ENCODE measurements at places on chromosomes 2 and 18. TPM values are rescaled to one million over a fixed set of nuclear protein-coding genes. Genes with fewer than 3 reads are reported as not detected.

- DNase-seq, result no peak
Observed at GRCh38 chr2:121709776-121710469, 26.8 kb downstream of the NIFK start.

- DNase-seq, result no peak
Observed at GRCh38 chr18:7760967-7761948, 194.1 kb downstream of the PTPRM start.

- DNase-seq, result no peak
Observed at GRCh38 chr2:61995065-61995464, 89.6 kb downstream of the COMMD1 start.

GRCh38 chr18:54713386-54713785 lies 114.9 kb upstream of the RAB27B start:
- no peak for DNase-seq

- DNase-seq, result no peak
Observed at GRCh38 chr2:45857275-45857609, 205.8 kb downstream of the PRKCE start.

GRCh38 chr2:72457801-72458516 lies 310.3 kb upstream of the CYP26B1 start:
- no peak for DNase-seq

DNA sequence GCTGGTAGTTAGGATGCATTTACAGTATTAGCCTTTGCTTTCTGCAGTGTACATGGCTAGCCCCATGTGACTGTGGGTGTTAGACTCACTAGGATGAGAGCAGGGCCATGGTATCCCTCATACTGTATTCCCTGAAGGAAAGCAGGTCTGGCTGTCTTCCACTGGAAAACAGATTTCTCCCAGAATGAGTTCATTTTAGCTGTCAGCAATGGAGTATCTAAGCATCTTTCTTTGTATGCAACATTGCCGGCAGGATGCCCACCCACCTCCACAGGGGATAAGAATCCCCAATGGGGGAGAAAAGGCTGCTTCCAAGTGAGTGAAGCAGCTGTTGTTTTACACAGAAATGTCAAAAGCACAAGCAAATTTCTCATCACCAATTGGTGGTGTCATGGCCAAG lies 142.7 kb upstream of the KLHL14 start:
- DNase-seq, result no peak

DNA sequence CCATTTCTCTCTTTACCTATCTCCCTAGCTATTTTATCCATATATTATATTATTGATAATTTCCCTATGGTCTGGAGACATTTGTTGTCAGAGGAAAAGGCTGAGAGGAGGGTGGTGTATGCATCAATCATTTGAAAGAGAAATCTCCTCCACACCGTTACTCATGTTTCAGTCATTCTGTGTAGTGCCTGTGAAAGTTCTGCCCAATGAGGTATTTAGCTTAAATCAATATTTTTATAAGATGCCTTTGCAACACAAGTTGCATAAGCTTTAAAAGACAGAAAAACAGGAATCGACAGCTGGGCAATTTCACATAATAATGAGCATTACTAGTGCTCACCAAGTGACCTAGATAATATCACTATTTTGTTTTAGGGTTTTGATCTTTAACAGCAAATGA lies 363.7 kb upstream of the FSIP2 start:
- no peak for DNase-seq

GRCh38 chr2:72181616-72182015 lies 34.0 kb upstream of the CYP26B1 start:
- no peak for DNase-seq

DNA sequence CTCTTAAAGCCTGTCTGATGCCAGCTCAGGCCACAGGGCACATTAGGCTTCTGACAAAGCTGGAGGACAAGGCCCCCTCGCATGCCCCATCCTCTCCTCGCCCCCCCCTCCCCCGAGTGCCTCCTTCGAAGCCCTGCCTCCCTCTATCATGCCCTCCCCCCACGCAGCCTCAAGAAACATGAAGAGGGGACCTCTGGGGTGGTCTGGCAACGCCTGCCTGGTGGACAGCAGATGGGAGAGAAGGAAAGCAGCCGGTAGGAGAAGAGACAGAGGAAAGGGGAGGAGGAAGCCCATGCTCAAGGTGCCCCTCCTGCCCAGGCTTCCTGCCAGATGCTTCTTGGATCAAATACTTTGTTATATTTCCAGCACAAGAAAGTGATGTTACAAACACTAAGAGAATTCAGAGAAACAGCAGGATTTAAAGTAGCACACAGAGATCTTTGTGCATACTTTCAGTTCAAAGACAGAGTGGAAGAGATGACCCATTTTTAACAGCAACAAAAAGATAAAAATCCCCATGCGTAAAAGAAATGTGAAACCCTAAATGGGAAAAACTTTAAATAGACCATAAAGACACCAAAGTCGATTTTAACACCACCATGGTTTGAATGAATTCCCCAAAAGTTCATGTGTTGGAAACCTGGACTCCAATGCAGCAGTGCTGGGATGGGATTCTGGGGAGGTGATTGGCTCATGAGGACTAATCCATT lies 19.0 kb downstream of the BOK start:
- peak; percentile 52 for DNase-seq

DNA sequence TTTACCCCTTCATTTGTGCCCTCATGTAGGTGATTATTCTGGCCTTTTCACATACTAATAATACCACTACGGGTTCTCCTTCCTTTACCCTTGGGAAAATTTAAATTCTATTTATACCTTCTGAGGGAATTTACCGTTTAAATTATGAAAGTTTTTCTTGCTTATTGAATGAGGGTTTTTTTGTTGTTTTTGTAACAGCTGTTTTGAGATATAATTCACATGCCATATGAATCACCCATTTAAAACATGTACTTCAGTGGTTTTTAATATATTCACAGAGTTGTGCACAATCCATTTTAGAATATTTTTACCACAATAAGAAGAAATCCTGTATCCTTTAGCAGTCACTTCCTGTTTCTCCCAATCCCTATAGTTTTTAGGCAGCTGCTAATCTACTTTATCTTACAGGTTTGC lies 54.7 kb downstream of the EML4 start:
- no peak for DNase-seq

- no peak for DNase-seq
Observed at GRCh38 chr18:59358414-59358711, 702 bp downstream of the LMAN1 start.

- no peak for DNase-seq
Observed at GRCh38 chr2:159243529-159243928, 43.0 kb downstream of the WDSUB1 start.

- no peak for DNase-seq
Observed at GRCh38 chr18:56615738-56616520, 22.5 kb downstream of the TXNL1 start.

DNA sequence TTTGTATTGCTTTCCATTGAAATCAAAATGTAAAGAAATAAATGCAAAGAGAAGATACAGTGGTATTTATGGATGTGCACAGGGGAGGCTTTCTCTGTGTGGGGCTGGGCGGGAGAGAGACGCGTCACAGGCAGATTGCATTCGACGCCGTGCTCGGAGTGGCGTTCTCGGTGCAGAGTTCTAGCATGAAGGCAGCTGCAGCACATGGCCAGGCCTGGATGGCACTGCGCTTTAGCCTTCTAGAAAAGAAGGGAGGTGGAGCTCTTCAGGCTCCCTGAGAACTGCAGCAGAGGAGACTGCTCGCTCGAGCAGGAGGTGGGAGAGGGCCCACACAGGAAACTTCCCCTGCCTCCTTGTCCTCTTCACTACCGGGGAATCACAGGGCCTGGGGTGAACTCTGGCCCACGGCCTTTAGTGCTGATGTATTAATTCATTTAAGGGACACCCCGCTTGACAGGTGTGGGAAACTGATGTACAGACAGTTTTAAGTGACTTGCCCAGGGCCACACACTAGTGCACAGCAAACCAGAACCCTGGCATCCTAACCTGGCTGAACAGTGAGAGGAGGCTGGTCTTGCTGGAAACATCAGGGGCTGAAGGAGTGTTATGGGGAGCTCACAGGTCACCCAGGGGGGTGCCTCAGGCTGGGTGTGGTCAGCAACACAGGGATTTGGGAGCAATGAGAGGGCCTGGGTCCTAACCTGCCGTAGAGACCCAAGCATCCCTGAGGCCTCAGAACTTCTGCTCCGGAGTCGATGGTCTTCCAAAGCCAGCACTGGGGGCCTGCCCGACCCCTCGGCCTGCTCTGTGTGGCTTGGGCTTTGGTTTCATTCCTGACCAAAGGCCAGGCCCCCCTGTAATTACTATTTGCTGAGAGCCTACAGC lies 199.9 kb downstream of the HDAC4 start:
- DNase-seq, result no peak

- no peak for DNase-seq
Observed at GRCh38 chr2:126972279-126972626, 73.6 kb downstream of the TEX51 start.

DNA sequence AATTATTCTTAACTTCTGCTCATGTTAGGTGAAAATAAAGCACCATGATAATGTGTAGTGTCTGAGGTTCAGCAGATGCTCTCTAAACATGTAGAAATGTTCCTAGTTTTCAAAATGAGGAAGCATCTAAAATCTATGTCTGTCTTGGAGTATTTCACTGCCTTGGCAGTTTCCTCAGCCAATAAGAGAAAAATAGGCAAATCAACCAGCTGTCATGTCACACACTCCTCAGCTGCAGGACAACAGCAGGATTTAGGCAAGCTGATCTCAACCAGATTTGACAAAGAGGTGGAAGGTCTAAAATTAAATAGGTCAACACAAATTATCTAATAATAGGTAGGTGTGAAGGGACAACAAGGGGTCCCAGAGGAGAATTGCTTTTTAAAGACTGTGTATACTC lies 164.1 kb upstream of the BOD1L2 start:
- no peak for DNase-seq

- no peak for DNase-seq
Observed at GRCh38 chr2:68662466-68662865, 19.1 kb downstream of the PROKR1 start.

- no peak for DNase-seq
Observed at GRCh38 chr2:144548088-144548487, 28.2 kb upstream of the ZEB2 start.

GRCh38 chr18:62479574-62479973 lies 43.3 kb upstream of the ZCCHC2 start:
- no peak for DNase-seq

DNA sequence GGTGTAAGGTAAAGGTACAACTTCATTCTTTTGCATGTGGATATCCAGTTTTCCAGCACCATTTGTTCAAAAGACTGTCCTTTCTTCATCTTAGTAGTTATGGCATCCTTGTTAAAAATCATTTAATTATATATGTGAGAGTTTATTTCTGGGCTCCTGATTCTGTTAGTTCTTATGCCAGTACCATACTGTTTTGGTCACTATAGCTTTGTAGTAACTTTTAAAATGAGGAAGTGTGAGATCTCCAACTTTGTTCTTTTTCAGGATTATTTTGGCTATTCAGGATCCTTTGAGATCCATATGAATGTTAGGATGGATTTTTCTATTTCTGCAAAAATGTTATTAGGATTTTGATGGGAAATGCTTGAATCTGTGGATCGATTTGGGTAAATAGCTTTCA lies 16.8 kb downstream of the ACTR3 start:
- DNase-seq, result no peak

- no peak for DNase-seq
Observed at GRCh38 chr2:84841577-84841976, 39.3 kb downstream of the TRABD2A start.

GRCh38 chr2:235416858-235417499 lies 76.9 kb upstream of the AGAP1 start:
- DNase-seq, result no peak

The ASB18 gene
- not detected for total RNA-seq

The TUBB8B gene
- 0.17 TPM for total RNA-seq

The TDRD15 gene
- total RNA-seq, result not detected

The FHOD3 gene
- total RNA-seq, result 2.1 TPM

The RGPD4 gene
- total RNA-seq, result not detected

The TSPYL6 gene
- not detected for total RNA-seq

The NGEF gene
- 3.9 TPM for total RNA-seq

The NEU4 gene
- total RNA-seq, result 0.41 TPM

The SP110 gene
- total RNA-seq, result 2.2 TPM

The NCKAP1 gene
- 135 TPM for total RNA-seq

The SATB2 gene
- 10.3 TPM for total RNA-seq

The CCL20 gene
- not detected for total RNA-seq

The DCDC2C gene
- total RNA-seq, result not detected
